ENCODE measurements at places on chromosomes 2 and 18. TPM values are rescaled to one million over a fixed set of nuclear protein-coding genes. Genes with fewer than 3 reads are reported as not detected.

DNA sequence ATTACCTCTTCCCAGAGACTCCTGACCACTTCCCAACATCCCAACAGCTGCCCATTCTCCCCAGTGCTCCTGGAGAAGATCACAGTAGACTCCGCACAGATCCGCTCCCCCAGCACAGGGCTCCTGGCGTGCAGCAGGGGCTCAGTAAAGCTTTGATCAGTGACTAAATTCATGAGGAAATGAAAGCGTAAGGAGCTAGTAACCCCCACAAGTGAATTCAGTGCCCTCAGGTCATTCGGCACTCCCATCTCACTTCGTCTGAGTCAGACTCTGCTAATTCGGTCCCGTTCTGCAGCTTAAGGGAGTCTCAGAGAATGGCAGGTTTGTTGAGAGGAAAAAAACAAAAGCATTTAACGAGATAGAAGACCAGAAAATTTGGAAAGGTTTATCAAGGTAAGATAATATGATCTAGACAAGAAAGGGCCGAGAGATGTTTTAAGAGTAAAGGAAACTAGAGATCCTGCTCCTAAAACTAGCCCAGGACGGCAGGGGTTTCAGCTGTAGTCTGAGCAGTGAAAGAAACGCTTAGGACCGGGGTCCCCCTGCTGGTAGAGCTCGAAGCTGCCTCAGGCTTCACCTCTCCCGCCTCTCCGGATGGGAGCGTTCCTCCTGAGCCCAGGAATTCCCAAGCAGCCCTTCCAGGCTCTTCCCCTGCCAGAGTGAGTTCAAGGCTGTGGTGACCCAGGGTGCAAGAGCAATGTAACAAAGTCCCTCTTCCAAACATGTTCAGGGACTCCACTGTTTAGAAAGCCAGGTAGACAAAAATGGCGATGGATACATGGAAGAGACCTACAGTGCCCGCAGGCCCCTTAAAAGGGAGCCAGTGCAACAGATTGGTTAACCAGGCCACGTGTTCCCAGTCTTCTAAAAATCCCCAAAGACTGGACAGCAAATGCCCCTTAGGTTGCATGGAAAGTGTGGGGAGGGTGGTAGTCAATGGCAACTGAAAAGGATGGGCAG lies 127.3 kb downstream of the DNER start:
- DNase-seq: peak; percentile 76
- H3K36me3 ChIP-seq: no peaks in the 10 kb centered on the region
- peaks cover 21% of the 10 kb centered on the region for H3K4me1 ChIP-seq
- no peak overlapping the region for H3K27ac ChIP-seq

DNA sequence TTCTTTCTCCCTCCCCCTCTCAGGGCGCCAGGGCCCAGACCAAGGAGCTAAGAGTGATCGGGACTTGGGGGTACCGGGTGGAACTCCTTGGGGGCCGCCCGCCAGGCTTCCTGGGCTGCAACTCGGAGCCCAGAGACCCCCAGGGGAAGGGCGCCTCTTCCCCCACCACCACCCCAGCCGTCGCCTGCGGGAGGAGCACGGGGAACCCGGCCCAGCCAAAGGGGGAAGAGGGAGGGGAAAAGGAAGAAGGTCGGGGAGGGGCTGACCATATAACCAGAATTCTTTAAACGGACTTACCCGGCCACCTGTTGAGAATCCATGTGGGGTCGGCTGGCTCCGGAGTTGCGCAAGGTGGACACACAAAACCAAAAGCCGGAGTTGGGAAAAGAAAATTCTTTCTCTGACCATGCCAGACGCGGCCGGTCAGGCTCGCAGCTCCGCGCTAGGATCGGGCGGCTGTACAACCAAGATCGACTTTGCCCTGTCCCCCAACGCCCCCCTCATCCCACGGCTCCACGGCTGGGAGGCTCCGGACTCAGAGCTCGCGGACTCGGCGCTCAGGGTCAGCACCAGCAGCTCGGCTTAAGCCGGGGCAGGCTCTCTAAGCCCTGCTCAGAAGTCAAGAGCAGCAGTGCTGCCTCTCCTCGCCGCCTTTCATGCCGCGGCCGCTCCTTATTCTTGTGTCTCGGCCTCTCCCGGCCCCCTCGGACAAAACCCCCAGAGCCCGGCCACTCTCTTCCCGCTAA lies 6.3 kb upstream of the SIX3 start:
- H3K27ac ChIP-seq: no peak overlapping the region
- H3K4me3 ChIP-seq: no peak overlapping the region
- no peak for DNase-seq
- peaks cover 30% of the 10 kb centered on the region for H3K4me1 ChIP-seq

CXCR1 gene
- not detected for total RNA-seq

ACP1 gene
- 113 TPM for total RNA-seq

- no peaks in the 10 kb centered on the region for H3K36me3 ChIP-seq
- DNase-seq: no peak
- H3K27me3 ChIP-seq: peaks cover 4% of the 10 kb centered on the region
- H3K4me1 ChIP-seq: no peaks in the 10 kb centered on the region
- no peak overlapping the region for H3K4me3 ChIP-seq
- no peak overlapping the region for H3K27ac ChIP-seq
Observed at GRCh38 chr2:64325852-64326577, 127.9 kb upstream of the LGALSL start.
